ENCODE measurements at places on chromosomes 7 and 10.

DNA sequence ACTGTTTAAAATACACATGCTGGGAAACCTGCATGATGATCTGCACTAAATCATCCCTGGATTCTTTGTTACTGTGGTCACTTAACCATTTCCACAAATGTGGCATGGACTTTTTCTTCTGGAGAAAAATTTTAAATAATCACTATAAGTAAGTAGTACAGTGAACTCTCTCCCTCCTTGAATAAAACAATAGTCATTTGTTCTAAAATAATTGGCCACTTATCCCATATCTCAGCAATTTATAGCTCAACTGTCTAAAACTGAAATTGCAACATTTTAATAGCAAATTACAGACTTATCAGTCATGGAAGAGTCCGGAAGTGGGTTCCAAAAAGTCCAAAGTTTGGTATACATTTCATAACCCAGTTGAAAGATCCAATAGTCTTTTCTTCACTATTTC lies 90.9 kb downstream of the MTERF1 start:
- DNase-seq = no peak

- DNase-seq = no peak
Measured at GRCh38 chr10:34224639-34225038, 590.5 kb downstream of the PARD3 start.

- DNase-seq = no peak
Measured at GRCh38 chr10:22990443-22990842, 62.6 kb downstream of the ARMC3 start.

- no peak for DNase-seq
Measured at GRCh38 chr7:156639426-156640256, 933 bp upstream of the RNF32 start.

- DNase-seq = no peak
Measured at GRCh38 chr7:48041653-48041970, 6.3 kb downstream of the C7orf57 start.

DNA sequence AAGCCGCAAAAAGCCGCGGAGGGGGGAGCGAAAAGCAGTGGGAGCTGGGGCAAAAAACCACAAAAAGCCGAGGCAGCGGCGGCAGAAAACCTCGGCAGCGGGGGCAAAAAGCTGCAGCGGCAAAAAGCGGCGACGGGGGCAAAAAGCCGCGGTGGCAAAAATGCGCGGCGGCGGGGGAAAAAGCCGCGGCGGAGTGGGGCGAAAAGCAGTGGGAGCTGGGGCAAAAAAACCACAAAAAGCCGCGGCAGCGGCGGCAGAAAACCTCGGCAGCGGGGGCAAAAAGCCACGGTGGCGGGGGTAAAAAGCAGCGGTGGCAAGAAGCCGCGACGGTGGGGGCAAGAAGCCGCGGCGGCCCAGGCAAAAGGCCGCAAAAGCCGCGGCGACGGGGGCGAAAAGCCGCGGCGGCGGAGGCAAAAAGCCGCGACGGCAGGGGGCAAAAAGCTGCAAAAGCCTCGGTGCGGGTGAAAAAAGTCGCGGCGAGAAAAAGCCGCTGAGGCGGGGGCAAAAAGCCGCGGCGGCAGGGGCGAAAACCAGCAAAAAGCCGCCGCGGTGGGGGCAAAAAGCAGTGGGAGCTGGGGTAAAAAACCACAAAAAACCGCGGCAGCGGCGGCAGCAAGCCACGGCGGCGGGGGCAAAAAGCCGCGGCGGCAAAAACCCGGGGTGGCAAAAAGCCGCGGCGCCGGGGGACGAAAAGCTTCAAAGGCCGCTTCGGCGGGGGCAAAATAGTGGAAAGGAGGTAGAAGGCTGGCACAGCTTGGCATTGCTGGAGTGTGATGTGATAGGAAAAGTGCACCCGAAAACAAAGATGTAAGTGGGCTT lies 135.9 kb downstream of the ZNF92 start:
- DNase-seq = no peak

GRCh38 chr7:41134300-41135255 lies 568.3 kb downstream of the INHBA start:
- DNase-seq = no peak

- DNase-seq = no peak
Measured at GRCh38 chr10:88080213-88080612, 216.8 kb downstream of the PTEN start.

DNA sequence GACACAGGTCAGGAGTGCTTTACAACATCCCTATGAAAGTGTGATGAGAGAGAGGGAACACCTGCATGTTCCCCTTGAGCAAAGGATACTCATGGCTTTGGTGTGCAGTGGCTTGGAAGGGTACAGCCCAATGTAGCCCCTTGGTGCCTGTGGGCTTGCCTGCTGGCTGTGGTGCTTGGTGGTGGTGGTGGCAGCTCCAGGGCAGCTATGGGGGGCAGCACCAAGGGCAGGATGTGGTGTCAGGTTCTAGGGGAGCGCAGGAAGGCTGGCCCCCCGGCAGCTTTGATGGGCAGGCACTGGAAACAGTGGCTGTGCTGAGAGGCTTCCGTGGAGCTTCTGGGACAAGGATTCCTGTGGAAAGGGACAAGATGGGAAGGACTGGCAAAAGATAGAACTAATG lies 464.0 kb upstream of the ZMIZ1 start:
- DNase-seq = no peak

GRCh38 chr10:103120546-103120945 lies 72.5 kb downstream of the NT5C2 start:
- no peak for DNase-seq

GRCh38 chr10:119378737-119379067 lies 163.8 kb downstream of the RGS10 start:
- DNase-seq = no peak

DNA sequence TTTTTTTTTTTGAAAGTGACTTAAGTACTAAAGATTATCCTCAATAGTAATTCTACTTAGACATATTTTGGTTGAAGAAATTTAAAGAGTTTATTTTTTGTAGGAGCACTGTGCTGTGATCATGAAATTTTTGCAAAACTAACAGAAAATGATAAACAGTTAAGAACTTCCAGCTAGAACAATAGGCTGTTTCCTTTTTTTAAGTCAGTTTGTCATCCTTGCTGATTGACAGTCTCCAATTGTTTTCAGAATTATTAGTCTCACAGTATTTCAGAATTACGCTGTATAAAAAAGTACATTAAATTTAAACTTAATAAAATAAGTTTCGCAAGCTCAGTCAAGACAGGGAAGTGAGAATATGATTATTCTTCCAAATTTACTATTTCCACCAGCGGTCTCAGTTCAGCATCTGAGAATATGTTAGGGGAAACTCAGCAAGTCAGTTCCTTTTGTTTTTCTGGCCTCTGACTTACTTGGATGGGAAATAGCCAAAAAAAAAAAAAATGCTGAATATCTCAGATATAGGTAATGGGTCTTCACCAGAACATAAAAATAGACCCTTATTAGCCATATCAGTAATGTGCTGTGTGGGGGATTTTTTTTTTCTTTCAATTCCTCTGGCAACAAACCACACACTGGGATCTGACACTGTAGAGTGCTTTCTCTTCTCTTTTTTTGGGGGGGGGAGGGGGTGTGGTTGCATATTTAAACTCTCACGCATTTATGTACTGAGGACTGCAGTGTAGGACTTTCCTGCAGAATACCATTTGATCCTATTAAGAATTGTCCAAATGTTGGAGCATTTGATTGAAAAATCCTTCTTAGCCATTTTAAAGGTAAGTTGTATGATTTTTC lies at the start of gene CD36:
Gene CD36, plus strand, starts transcription at position 732 of the 855 bp plus-strand sequence. CDS start 8,099 bp downstream, outside the sequence.
- no peak for DNase-seq

DNA sequence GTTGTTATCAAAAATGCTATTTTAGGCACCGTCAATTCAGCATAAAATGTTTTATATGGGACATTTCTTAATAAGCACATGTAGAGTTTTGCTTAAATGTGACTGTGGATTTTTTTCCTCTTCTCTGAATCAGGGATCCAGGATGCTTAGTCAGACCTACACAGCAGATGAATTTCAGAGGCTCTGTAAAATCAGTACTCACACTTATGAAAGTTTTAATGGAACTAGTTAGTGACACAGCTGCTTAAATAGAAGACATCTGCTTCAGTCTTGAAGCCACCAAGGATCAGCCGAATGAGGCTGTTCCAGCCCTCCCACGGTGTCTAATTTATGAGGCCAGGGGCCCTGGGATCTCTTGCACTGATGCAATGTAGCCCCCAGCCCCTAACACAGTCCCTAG lies 136.0 kb downstream of the MYOF start:
- no peak for DNase-seq

- DNase-seq = no peak
Measured at GRCh38 chr10:11189582-11190376, 172.1 kb downstream of the CELF2 start.

- no peak for DNase-seq
Measured at GRCh38 chr7:138338361-138338760, 121.7 kb upstream of the TRIM24 start.

- DNase-seq = no peak
Measured at GRCh38 chr10:102196893-102197292, 29.2 kb upstream of the ELOVL3 start.

- no peak for DNase-seq
Measured at GRCh38 chr10:28241741-28242399, 61.0 kb downstream of the MPP7 start.

DNA sequence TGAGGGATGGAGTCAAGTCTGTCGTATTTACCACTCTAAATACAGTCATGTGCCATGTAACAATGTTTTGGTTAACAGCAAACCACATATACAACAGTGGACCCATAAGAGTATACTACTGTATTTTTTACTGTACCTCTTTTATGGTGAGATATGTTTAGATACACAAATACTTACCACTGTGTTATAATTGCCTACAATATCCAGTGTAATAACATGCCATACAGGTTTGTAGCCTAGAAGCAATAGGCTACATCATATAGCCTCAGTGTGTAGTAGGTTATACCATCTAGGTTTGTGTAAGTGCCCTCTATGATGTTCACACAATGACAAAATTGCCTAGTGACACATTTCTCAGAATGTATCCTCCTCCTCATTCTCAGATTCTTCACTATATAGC lies 110.4 kb downstream of the FAM107B start:
- DNase-seq = no peak

DNA sequence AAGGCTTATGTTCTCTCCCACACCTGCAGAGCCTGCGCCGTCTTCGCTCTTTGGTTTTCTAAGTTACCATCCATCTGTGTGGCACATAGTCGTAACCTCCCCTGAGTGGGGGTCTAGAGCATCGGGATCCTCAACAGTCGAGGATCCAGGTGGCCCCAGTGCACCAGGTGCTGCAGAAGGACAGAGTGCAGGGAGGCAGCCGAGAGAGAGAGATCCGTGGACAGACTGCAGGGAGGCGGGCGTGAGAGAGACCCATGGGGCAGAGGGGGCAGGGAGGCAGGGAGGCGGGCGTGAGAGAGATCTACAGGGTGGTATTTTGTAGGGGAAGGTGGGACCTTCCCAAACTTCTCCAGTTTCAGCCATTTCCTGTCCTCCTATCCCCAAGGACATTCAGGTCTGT lies 42.3 kb downstream of the PFKP start:
- no peak for DNase-seq

DNA sequence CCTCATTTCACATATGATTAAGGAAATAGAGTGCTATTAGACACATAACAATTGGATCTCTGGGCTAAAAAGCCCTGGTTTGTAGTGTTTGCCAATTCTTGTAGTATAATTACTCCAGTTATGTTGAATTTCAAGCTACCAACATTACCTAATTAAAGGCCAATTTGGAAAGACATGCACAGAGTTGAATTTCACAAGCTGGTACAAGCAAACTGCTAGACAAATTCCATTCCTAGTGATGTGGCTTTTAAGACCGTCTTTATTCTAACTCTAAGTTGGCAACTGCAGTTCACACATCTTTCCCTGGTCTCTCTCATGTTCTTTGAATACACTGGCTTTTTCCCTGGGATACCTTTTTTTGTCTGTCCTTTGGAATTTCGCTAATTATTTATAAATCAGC lies 384.1 kb upstream of the CNTNAP2 start:
- DNase-seq = no peak

DNA sequence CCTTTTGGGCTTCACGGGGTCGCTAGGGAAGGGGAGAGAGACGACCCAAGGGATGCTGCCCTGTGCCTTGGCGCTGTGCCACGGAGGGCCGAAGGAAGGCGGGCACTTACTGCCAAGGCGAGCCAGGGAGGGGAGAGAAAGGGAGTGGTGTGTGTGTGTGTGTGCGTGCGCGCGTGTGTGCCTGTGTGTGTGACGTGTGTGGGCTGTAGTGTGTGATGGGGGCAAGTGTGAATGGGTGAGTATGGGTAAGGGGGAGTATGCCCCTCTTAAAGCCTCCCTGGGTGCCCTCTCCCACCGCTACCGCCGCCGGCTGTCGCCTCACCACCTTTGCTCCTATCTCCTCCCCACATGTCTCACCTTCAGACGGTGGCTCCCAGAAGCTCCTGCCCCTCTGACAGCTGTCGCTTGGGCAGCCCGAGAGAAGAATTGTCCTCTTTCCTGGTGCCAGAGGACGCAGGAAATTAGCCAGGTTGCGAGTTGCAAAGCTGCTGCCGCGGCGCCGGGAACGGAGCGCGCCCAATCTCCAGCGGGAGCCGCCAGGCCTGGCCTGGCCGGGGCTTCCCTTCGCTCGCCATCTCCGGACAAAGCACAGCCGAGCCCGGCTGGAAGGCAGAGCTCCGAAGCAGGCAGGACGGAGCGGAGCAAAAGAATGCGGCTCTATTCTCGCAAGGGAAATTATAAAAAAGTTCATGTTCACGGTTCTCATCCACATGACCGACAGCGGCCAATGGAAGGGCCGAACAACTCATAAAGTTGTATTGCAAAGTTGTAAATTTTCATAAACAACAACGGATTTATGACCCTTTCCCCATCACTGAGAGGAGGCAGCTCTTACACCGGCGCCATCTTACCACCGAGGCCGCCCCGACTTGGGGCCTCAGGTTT lies at the start of gene HOXA3:
Gene HOXA3, minus strand, starts transcription at position 653 of the 885 bp plus-strand sequence. CDS start 41,943 bp downstream, outside the sequence.
- DNase-seq = no peak

GRCh38 chr10:27911539-27911938 lies 87.3 kb downstream of the ODAD2 start:
- no peak for DNase-seq

- no peak for DNase-seq
Measured at GRCh38 chr10:36097696-36098095, 455.6 kb upstream of the FZD8 start.

Data from naive thymus-derived CD4-positive, alpha-beta T cell (primary cell).